NK-92 treated with Interleukin-12 subunit alpha and Interleukin-12 subunit beta, amount 100 ng/mL, for 24 hours (cell line): ENCODE measurements at places on chromosomes 6 and 20.

GRCh38 chr6:33418690-33419291, 884 bp upstream of the CUTA start:
- no peak for DNase-seq

DNA sequence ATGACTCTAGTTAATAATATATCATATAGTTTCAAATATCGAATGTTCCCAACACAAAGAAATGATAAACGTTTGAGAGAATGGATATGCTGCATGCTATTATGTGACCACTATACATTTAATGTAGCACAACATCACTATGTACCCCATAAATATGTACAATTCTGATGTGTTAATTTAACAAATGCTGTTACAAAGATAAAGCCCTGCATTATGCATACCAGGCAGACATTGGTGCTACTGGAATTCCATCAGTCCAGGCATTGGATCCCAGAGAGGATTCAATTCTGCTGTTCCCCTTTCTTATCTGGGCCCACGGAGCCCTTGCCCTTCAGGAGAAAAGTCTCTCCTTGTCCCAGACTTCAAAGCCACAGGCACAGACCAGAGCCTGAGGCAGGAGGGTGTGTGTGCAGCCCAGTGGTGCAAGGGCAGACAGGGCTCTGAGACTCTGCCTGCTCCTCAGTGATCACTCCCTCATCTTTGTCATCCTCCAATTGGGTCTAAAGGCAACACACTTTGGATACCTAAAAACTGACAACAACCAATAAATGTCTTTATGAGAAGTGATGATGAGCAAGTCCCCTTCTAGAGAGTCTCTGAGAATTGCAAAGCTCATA, 45.2 kb downstream of the PSMG4 start:
- DNase-seq: no peak

DNA sequence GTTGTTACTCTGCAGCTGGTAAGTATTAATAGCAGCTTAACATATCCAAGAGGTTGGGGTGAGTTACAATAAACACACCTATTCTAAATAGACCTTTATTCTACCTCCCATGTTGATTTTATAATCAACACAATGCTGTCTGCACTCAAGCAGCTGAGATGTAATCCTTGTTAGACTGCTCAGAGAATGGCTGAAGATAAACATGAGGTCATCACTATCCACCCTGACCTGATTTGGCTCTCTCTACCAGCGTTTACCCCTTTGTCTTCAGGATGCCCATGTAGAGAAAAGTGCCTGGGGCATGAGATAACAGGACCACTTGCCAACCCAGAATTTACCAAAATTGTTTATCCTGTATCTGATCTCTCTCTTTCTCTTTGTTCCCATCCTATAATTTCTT, 220.7 kb upstream of the DEFB112 start:
- DNase-seq: no peak

- no peak for DNase-seq
Measured at GRCh38 chr6:167530951-167531350, 206.1 kb downstream of the TTLL2 start.
